Liver (tissue), 10 donors: ENCODE measurements at places on chromosomes 4 and X. TPM values are rescaled to one million over a fixed set of nuclear protein-coding genes. Genes with fewer than 3 reads are reported as not detected.

The PTCHD1 gene
- total RNA-seq: under 0.01 TPM

The PAGE4 gene
- not detected for total RNA-seq

The C4orf36 gene
- total RNA-seq: not detected

The PDHA1 gene
- total RNA-seq: 118 TPM

The CXCL6 gene
- total RNA-seq: 5.5 TPM

The NUDT11 gene
- total RNA-seq: 0.56 TPM

The OTUD5 gene
- 17.0 TPM for total RNA-seq

The CSAG2 gene
- total RNA-seq: not detected

The DCX gene
- total RNA-seq: not detected

The ANXA5 gene
- 82.5 TPM for total RNA-seq

GRCh38 chrX:84170931-84171330, 17.1 kb downstream of the RPS6KA6 start:
- DNase-seq: no peak

GRCh38 chr4:36841583-36842326, 402.8 kb upstream of the NWD2 start:
- DNase-seq: no peak

GRCh38 chr4:119835613-119835910, 207.0 kb upstream of the PDE5A start:
- DNase-seq: no peak

GRCh38 chr4:76061982-76062381, 12.5 kb upstream of the ART3 start:
- DNase-seq: no peak

DNA sequence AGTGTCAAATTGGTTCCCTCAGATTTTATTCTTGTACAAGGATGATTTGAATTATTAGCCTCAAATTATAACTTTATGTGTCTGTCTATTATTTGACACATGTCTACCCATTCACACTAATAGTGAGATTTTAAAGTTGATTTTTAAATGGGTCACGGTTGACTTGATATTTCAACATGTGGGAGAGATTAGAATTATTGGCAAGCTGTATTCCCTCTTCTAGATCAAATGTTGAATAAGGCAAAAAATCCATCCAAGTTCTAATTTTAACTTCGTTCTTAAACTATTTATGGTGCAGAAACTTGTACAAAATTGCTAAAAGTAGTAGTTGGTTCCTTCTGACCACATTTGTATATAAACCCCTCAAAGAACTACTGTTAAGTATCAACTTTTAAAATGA, 1498.0 kb downstream of the STIM2 start:
- no peak for DNase-seq

DNA sequence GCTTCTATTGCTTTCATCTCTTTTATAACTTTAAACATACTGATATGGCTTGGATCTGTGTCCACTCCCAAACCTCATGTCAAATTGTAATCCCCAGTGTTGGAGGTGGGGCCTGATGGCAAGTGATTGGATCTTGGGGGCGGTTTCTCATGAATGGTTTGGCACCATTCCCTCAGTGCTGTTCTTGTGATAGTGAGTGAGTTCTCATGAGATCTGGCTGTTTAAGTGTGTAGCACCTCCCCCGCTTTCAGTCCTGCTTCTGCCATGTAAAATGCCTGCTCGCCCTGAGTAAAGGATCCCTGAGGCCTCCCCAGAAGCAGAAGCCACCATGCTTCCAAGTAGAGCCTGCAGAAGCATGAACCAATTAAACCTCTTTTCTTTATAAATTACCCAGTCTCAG, 17.7 kb downstream of the MND1 start:
- DNase-seq: no peak

GRCh38 chrX:57930051-57930450, 19.8 kb upstream of the ZXDA start:
- no peak for DNase-seq

- DNase-seq: no peak
Measured at GRCh38 chr4:62398318-62398717, 1198.2 kb downstream of the ADGRL3 start.

- DNase-seq: no peak
Measured at GRCh38 chr4:7960017-7960789, 20.5 kb upstream of the AFAP1 start.

- no peak for DNase-seq
Measured at GRCh38 chrX:97876697-97877407, 993.1 kb downstream of the RPA4 start.

DNA sequence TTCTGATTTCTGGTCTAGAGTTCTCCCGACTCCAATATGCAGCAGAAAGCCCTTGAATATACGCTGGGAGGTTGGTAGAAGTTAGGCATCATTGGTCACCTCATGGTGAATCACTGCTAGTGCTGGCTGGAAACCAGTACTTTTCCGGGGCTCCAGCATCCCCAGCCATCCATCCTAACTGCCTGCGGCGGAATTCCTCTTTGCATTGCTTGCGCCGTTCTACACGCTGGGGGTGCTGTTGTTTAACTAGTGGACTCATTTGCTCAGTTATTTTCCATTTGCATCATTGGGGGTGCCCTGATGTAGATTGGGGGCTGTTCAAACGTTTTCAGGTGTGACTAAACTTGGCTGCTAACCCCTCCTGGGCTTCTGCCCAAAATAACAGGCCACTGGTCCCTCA, 23.3 kb upstream of the GPR50 start:
- DNase-seq: no peak

- no peak for DNase-seq
Measured at GRCh38 chr4:163279713-163280112, 52.7 kb downstream of the NPY1R start.

GRCh38 chr4:8523766-8524165, 56.4 kb upstream of the GPR78 start:
- no peak for DNase-seq
